ENCODE measurements at places on chromosomes 16 and 17. TPM values are rescaled to one million over a fixed set of nuclear protein-coding genes. Genes with fewer than 3 reads are reported as not detected.

KRT20 gene
- 0.22 TPM for polyA plus RNA-seq

DNAH17 gene
- 4.8 TPM for polyA plus RNA-seq

PPL gene
- 8.1 TPM for polyA plus RNA-seq

SDK2 gene
- polyA plus RNA-seq = 0.08 TPM

COL1A1 gene
- polyA plus RNA-seq = 106 TPM

KRTAP17-1 gene
- not detected for polyA plus RNA-seq

CDH5 gene
- polyA plus RNA-seq = 54.0 TPM

TMEM238L gene
- polyA plus RNA-seq = not detected

IL4R gene
- 49.3 TPM for polyA plus RNA-seq

NME3 gene
- polyA plus RNA-seq = 60.5 TPM

SOX15 gene
- 0.46 TPM for polyA plus RNA-seq

ASPHD1 gene
- polyA plus RNA-seq = 3.0 TPM

ITPRIPL2 gene
- polyA plus RNA-seq = 25.4 TPM

DOC2B gene
- polyA plus RNA-seq = 14.4 TPM

CAVIN1 gene
- polyA plus RNA-seq = 517 TPM

C17orf100 gene
- polyA plus RNA-seq = 2.3 TPM

GNG13 gene
- polyA plus RNA-seq = not detected

ARHGAP27 gene
- 25.4 TPM for polyA plus RNA-seq

HASPIN gene
- polyA plus RNA-seq = 0.22 TPM

KRTAP1-1 gene
- not detected for polyA plus RNA-seq

KRTAP4-5 gene
- not detected for polyA plus RNA-seq

C16orf89 gene
- polyA plus RNA-seq = 25.6 TPM

KIF18B gene
- polyA plus RNA-seq = 0.22 TPM

TEPSIN gene
- polyA plus RNA-seq = 24.0 TPM

CETP gene
- polyA plus RNA-seq = 2.8 TPM

ATAD5 gene
- 0.34 TPM for polyA plus RNA-seq

TPSD1 gene
- polyA plus RNA-seq = 1.2 TPM

HSD17B2 gene
- not detected for polyA plus RNA-seq

OR1E2 gene
- polyA plus RNA-seq = 0.67 TPM

HAS3 gene
- 1.1 TPM for polyA plus RNA-seq

NUBP1 gene
- 26.9 TPM for polyA plus RNA-seq

CCL3 gene
- 0.70 TPM for polyA plus RNA-seq

CCL7 gene
- not detected for polyA plus RNA-seq

KRT9 gene
- not detected for polyA plus RNA-seq

FBXL16 gene
- polyA plus RNA-seq = 2.5 TPM

CIBAR2 gene
- not detected for polyA plus RNA-seq

PPP1R27 gene
- 0.58 TPM for polyA plus RNA-seq

TBC1D3D gene
- polyA plus RNA-seq = not detected

C16orf54 gene
- 2.1 TPM for polyA plus RNA-seq

BCO1 gene
- not detected for polyA plus RNA-seq

GLIS2 gene
- 6.2 TPM for polyA plus RNA-seq

CAMKK1 gene
- polyA plus RNA-seq = 6.9 TPM

CFAP52 gene
- 0.22 TPM for polyA plus RNA-seq

CDH11 gene
- polyA plus RNA-seq = 0.91 TPM

KRTAP9-2 gene
- not detected for polyA plus RNA-seq

MYH2 gene
- not detected for polyA plus RNA-seq
